ENCODE measurements at places on chromosomes 7 and 10. TPM values are rescaled to one million over a fixed set of nuclear protein-coding genes. Genes with fewer than 3 reads are reported as not detected.

DNA sequence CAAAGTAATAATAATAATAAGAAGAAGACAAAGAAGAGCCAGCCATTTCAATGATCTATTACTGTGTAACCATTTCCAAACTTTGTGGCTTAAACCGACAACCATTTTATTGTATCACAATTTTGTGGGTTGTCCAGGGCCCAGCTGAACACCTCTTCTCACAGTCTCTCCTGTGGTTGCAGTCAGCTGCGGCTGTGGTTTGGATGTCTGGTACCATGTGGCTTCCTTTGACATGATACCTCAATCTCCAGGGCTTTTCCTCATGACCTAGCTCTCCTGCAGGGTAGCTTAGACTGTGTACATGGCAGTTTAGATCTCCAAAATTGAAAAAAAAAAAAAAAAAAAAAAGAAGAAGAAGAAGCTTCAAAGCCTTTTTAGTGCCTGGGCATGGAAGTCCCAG is 72.6 kb upstream of the NFKB2 start:
- H3K36me3 ChIP-seq, result no peaks in the 10 kb centered on the region
- no peak overlapping the region for H3K27ac ChIP-seq
- H3K4me3 ChIP-seq, result no peak overlapping the region
- H3K27me3 ChIP-seq, result no peaks in the 10 kb centered on the region

- no peak for DNase-seq
- no peaks in the 10 kb centered on the region for H3K4me1 ChIP-seq
- no peaks in the 10 kb centered on the region for H3K36me3 ChIP-seq
- no peak overlapping the region for H3K27ac ChIP-seq
- no peaks in the 10 kb centered on the region for H3K27me3 ChIP-seq
These were observed 71.7 kb downstream of the TAF3 start for GRCh38 chr10:7889947-7890542.

DNA sequence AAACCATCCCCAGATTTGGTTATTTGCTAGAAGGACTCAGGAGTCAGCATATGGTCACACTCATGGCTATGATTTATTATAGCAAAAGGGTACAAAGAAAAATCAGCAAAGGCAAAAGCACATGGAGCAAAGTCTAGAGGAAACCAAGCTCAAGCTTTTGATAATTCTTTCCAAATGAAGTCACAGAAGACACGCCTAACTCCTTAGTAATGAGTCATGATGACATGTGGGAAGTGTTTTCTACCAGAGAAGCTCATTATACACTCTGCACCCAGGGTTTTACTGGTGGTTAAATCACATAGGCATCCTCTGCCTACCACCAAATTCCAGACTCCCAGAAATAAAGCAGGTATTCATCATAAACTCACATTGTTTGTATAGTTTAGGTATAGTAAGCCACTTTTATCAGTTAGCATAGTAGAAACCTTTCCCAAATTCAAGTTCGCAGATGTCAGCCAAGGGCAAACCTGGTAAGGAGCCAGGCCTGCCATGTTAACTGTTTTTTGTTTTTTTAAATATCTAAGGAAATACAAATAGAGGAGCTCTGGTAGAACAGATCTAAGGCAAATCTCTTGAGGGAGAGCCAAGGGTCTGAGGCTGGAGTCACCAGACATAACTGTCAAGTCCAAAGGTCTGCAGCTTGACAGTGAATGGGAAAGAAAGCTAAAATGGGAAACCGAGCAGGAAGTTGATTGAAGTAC is 15.4 kb upstream of the HIBADH start:
- H3K27me3 ChIP-seq, result no peaks in the 10 kb centered on the region
- H3K4me3 ChIP-seq, result no peak overlapping the region
- no peak for DNase-seq
- H3K4me1 ChIP-seq, result no peaks in the 10 kb centered on the region
- no peak overlapping the region for H3K27ac ChIP-seq

DNA sequence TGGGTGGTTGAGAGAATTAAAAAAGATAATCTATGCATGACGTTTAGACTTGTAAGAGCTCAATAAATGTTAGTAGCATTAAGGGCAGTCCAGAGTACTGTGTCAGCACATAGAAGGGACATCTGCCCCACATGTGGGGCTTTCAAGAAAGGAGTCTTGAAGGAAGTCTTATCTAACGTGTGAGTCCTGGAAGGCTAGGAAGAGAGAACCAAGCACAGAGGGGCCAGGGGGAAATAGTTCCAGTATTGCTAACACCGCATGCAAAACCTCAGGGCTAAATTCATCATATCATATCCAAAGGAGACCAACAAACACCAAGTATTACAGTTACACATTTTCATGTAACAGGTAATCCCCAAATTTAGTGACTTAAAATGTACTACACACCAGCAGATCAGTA is 122.7 kb downstream of the AOAH start:
- H3K4me3 ChIP-seq, result no peak overlapping the region
- H3K36me3 ChIP-seq, result no peaks in the 10 kb centered on the region
- no peak for DNase-seq
- no peaks in the 10 kb centered on the region for H3K27me3 ChIP-seq

GRCh38 chr7:150715293-150715692 is 1.1 kb upstream of the GIMAP1 start:
- no peaks in the 10 kb centered on the region for H3K36me3 ChIP-seq
- H3K4me1 ChIP-seq, result no peaks in the 10 kb centered on the region
- no peak overlapping the region for H3K27ac ChIP-seq
- H3K27me3 ChIP-seq, result no peaks in the 10 kb centered on the region
- H3K4me3 ChIP-seq, result no peak overlapping the region
- no peak for DNase-seq

DNA sequence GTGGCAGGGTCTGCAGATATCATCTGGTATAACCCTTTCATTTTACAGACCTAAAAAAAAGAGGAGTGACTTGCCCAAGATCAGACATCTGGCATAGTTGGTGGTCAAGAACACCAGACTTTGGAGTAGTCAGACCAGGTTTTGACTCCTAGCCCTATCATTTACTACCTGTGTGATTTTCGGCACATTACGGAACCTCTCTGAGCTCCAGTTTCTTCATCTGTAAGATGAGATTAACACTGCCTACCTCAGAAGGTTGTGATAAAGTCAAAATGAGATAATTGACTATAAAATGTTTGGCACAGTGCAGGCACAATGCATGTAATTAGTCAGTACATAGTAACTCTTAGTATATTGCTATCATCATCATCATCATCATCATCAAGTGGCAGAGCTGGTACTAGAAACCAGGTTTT is 1.2 kb downstream of the STRIP2 start:
- no peak overlapping the region for H3K27ac ChIP-seq
- no peaks in the 10 kb centered on the region for H3K36me3 ChIP-seq
- no peaks in the 10 kb centered on the region for H3K27me3 ChIP-seq
- no peak overlapping the region for H3K4me3 ChIP-seq

The SLC29A4 gene
- 3.4 TPM for total RNA-seq

The LLCFC1 gene
- total RNA-seq, result not detected

Measured in ovary (tissue), 10 donors.